ENCODE measurements at places on chromosomes 2 and 18.

- peak; percentile 23 for DNase-seq
Measured at GRCh38 chr2:19971691-19972090, 18.2 kb downstream of the WDR35 start.

DNA sequence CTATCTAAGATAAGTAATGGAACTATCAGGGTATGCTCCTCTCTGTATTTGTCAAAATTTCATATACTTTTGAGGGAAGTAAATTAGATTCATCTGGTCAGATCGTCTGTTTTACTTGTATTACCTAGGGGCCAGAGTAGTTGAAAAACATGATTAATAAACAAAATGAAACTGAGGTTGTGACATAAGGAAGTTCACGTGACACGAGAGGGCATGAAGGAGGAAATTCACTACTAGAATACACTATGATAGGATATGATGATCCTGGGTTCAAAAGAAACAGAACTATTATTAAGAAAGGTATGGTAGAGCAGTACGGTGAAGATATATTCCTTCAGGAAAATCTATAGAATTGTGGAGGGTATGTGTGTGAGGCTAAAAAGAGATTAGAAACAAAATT is 58.4 kb upstream of the SPAG16 start:
- no peak for DNase-seq

DNA sequence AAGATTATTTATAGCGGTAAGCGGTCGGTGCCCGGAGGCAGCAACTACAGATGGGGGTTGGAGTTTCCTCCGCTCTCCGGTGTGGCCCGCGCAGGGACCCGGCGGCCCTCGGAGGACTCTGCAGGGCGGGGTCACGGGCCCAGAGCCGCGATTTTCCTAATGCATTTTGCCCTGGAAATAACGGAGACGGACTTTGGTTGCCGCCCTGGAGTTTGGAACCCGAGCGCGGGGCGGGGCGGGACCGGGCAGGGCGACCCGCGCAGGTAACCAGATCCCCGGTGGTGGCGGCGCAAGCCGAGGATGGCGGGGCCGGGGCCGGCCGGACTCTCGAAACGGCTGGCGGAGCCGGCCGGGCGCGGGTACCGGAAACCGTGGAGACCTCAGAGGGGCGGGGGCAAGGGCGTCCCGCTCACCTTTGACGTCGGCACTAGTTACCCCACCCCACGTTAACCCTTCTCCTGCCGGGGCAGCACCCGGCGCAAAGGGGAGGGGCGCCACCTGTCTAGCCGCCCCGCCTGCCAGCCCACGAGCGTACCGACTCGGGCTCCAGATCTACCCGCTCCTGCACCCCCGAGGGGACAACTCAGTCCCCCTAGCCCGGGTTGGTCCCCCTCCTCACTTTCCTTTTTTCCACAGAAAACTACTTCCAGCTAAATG is 2.9 kb downstream of the CYP26B1 start:
- DNase-seq, result no peak

DNA sequence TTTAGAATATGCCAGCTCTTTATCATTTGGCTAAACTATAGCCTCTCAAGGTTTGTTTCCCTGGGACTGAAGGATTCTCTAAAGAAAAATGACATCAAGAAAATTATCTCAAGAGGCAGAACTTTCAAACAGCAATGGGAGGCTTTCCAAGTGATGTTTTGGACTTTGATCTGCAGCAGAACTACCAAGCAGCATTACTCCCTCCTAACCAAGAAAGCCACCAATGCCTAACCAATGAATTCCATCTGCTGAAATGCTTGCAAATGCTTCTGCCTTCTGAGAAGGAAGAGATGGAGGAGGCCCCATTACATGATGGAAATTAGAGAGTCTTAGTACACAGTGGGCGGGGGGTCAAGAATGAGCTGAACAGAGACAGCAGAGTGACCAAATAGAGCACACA is 95.1 kb upstream of the SLC35G4 start:
- no peak for DNase-seq

GRCh38 chr2:234478121-234478858 is 18.6 kb downstream of the ARL4C start:
- DNase-seq, result peak; percentile 36

DNA sequence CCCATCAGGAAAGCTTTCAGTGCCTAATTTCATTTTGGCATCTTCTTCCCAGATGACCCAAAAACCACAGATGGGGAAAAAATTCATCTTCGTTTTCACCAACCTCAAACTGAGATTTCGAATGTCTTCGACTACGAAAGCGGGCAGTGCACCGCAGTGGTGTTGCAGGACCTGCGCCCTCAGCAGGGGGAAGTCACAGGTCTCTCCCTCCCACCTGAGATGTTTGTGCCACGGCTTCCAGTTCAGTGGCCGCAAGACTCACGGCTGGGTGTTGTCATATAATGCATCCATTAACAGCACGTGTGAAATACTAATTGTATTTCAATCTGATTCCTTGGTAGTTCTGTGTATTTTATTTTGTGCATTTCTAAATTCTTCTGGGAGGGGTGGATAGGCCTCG is 66.2 kb upstream of the SALL3 start:
- no peak for DNase-seq

Data from activated CD4-positive, alpha-beta T cell treated with anti-CD3 and anti-CD28 coated beads, Interleukin-2, amount 50 U/mL, for 16 hours (primary cell).